NCI-H146 (cell line): ENCODE measurements at places on chromosomes 5 and 9.

- no peak for DNase-seq
Observed at GRCh38 chr5:1322036-1322900, 22.6 kb downstream of the CLPTM1L start.

GRCh38 chr9:37905131-37905505 is 1.2 kb upstream of the SLC25A51 start:
- DNase-seq = peak; percentile 77

- no peak for DNase-seq
Observed at GRCh38 chr5:132142459-132142858, 68.9 kb downstream of the CSF2 start.

GRCh38 chr5:16540421-16540820 is 74.8 kb upstream of the ZNF622 start:
- DNase-seq = no peak

- no peak for DNase-seq
Observed at GRCh38 chr5:148816782-148817181, 9.6 kb upstream of the ADRB2 start.

- DNase-seq = no peak
Observed at GRCh38 chr5:61820836-61821235, 485.2 kb upstream of the KIF2A start.

DNA sequence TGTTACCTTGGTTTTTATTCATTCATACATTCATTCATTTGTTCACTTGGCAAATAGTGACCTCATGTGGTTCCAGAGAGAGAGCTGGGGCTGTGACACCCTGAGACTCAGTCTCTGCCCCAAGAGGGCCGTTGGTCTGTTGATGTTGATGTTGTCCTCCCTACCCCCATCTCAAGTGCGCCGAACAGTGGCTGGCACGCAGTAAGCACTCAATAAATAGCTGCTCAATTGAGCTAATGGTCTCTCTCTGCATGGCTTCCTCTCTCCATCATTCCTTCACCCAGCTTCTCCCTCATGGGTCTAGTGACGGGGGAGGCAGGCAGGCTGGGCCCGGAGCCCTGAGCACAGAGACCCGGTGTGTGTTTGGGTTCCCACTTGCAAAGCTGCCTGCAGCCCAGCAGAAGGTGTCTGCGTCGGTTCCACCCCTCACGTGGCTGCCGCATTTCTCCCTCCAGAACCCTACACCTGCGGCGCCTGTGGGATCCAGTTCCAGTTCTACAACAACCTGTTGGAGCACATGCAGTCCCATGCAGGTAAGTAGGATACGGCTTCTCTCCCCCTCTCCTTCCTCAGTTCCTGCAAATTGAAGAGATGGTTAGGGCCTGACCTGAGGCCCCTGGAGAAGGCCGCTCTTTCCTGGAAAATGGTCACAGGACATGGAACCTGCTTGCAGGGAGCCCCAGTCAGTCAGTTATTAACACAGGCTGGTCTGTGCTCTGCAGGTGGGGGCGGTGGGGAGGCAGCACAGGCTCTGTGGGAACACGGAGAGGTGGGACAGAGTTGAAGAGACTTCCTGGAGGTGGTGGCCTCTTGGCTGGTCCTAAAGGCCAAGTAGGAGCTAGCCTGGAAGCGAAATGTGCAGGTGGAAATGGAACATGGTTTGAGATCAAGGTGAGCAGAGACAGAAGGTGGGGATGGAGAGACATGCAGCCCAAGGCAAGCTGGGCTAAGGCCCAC is 42.0 kb downstream of the AMBP start:
- no peak for DNase-seq

- no peak for DNase-seq
Observed at GRCh38 chr5:87404359-87404758, 8.4 kb downstream of the CCNH start.

DNA sequence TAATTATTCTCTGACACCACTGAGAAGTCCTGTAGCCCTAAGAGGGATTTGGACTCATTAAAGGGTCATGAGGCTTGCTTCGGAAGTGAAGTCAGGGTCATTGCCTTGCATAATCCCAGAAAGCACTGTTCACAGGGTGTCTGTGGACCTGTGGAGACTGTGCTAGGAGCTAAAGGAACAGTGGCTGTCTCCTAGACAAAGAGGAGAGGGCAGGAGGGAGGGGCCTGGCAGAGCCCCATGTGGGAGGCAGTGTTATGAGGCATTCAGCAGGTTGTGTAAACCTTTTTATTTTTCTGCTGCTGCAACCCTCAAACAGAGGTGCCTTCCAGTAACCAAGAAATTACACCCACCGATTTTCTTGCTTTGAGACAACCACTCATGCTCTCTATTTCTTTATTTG is 3.3 kb downstream of the TMEM174 start:
- no peak for DNase-seq

GRCh38 chr9:137740312-137740711 is 121.5 kb downstream of the EHMT1 start:
- peak; percentile 20 for DNase-seq

DNA sequence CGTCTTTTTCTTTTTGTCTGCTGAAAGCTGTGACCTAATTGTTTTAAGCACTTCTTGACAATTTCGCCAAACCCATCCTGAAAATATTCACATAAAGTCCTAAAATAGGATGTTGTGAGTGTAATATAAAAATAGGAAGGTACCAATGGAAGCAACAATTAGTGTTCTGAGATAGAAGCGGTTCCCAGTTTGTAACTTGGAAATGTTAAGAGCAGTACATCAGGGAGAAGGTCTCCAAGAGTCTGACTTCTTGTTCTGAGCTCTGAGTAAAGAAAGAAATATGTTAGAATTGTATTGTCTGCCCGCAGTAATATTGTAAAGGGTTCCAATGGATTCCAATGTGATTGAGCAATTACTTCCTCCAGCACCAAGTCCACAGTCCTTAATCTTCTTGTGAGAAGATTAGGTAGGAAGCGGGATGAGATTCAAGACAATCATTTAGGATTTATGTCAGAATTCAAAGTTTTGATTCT is 3.9 kb downstream of the VCAN start:
- DNase-seq = no peak

DNA sequence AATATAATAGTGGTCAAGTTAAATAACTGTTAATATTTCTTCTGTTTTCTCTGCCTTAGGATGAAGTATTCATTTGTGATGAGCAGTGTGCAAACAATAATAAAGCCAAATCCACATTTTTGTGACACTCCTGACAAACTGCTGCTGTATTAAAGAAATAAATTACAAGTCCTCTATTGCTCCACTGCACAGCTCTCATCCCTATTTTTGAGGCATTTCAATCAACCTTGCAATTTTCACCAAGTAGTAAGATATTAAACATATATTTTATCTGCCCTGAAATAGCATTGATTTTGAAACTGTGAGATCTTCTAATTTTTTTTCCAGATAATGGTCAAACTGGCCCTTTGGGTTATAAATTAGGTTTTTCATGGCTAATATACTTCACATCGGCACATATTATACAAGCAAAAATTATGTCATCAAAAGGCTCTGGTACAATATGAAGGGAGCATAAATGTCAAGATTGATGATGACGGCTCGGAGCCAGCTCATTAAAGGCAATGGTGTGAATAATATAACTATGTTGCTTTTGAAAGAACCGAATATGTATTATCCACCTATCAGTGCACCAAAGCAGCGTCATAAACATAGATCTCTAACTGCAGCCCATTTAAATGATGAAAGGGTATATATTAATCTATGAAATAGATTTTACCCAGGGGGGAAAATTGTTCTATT is 764.9 kb downstream of the DNAH5 start:
- DNase-seq = no peak

GRCh38 chr5:95798048-95798447 is 24.5 kb downstream of the GLRX start:
- DNase-seq = no peak

DNA sequence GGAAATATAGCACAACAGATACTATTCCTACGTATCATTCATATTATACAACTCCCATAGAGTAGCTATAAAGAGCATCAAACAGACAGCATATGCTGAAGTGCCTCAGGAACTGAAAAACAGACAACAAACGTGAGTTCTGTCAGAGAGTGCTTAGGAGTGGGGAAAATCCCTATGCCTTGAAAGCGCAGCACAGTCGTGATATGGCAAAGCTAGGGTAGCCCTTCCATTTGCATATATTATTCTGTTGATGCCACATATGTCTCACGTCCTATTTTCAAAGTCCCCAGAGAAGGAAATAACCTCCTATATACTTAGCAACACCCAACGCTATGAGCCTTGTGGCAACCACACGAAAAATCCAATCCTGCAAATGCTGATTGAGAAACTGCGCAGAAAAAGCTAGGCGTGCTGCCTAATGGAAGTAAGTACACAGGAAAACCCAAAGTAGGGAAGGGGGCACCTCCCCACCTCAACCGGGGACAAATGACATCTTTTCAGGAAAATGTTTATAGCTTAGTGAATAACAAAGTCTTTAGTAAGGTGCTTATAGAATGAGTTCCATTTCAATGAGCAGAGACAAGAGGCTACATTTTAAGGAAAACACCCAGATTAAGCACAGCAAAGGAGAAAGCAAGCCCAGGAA is 105.1 kb downstream of the MED10 start:
- DNase-seq = no peak

DNA sequence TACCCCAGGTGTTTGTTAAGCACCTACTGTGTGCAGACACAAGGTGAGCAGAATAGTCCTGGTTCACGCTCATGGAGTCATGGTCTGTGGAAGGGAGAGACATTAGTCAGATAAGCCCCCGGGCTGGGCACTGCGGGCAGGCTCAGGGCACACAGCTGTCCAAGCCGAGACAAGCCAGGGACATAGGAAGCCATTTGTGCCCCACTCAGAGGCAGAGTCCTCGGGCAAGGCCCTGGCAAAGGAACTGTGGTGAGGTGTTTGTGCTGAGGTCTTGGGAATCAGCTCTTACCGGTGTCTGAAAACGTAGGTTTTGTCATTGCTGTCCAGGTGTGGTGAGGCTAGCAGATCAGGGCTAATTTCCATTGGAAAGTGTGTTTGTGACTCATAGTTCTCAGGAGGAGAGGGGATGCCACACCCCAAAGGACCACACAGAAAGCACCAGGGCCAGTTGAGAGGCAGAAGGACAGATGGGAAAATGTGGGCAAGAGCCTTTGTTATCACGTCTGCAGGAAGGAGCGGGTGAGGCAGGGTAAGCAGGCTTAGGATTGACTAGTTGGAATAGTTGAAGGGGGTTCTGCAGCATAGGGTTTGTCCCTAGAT is 46.1 kb upstream of the NEURL1B start:
- no peak for DNase-seq

GRCh38 chr5:155605920-155606319 is 592.4 kb downstream of the KIF4B start:
- no peak for DNase-seq

DNA sequence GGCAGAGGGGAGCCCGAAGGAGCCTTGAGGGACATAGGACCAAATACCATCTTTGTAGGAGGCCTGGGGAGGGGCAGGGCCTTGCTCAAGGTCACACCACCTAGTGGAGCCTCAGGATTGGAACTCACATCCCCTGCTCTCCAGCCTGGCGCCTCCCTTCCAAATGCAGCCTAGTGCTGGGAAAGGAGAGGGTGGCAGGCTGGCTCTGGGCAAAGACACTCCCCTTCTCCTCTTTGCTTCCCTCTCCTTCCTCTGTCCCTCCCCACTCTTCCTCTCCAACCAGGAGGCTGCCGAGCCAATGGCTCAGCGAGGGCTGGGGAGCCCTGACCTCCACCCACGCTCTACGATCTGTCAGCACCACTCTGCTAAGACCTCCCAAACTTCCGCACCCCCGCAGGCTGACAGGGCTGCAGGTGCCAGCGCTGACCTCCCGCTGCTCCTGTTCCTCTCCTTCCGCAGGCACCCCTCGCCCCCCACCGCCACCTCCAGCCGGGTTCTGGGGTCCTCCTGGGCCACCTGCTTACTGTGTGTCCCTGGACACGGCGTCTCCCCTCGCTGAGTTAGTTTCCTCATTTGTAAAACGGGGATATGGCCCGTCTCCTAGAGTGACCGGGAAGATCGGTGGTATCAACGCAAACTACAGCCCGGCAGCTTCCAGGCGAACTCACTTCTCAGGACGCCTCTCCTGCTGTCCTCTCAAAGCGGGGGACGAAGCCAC is 52.9 kb downstream of the C9orf50 start:
- DNase-seq = no peak

DNA sequence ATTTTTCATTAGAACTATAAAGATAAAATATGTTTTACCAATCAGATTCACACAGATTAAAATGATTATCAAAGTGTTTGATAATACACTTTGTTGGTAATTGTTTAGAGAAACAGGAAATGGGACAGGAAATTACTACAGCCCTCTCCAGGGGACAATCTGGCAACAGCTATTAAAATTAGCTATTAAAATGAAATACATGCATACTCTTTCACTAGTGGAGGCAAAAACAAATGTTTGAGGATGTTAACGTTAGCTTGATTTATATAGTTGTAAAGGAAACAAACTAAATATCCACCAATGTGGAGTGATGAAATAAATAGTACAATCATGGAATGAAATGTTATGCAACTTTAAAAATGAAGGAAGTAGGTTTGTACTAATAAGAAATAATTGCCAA is 53.7 kb downstream of the TARS1 start:
- no peak for DNase-seq

DNA sequence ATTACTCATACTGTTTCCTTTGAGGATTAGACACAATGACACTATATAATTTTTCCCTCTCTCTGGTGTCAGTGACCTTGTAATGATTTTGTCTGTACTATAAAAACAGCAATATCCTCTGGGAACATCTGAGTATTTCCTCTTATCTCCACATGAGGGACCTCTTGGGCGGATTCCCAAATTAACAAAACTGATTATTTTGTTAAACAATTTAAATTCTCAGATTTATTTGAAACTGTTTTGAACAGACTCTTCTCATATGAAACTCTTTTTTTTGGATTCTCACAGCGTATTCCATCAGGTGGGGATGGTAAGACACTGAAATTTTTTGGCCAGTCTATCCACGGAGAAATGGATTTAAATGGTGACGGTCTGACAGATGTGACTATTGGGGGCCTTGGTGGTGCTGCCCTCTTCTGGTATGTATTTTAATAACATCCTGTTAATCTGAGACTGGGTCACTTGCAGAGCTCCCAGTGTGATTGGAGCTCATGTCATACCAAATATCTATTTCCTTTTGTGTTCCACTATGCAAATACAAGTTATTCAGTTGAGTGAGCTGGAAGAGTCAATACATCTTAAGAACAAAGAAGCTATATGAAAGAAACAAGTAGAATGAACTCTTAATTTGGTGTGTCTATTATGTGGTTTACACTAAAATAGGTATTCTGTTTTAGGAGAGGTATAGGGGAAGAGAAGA is 73.8 kb upstream of the ITGA2 start:
- DNase-seq = peak; percentile 65

DNA sequence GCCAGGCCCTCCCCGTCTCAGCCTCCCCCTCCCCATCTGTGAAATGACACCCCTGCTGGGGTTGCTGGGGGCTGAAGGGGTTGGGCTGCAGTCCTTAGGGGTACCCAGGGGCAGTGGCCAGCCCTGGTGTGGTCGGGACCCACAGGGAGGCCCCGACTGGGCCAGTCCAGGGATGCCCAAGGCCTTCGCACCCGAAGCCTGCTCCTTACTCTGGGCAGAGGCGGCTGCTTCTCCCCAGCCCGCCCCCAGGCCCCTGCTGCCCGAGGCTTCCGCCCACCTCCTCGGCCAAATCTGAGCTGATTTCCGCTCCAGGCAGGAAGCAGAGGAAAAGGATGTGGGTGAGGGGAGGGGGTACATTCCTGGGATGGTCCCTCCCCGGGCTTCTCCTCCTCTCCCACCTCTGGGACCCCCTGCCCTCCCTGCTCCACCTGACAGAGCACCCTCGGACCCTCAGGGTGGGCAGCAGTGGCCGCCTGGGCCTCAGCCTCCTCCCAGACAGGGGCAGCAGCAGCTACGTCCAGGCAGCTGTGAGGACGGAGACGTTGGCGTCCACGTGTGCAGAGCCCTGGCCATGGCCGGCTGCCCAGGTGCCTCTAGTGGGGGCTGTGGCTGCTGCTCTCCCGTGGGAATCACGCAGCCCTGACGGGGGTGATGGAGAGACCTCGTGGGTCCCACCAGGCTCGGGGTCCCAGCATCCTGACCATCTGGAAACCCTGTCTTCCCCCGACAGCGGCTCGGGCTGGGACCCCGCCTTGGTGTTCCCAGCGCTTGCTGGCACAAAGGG is 4.2 kb upstream of the NRARP start:
- DNase-seq = no peak
